ENCODE measurements at places on chromosomes 11 and 22.

DNA sequence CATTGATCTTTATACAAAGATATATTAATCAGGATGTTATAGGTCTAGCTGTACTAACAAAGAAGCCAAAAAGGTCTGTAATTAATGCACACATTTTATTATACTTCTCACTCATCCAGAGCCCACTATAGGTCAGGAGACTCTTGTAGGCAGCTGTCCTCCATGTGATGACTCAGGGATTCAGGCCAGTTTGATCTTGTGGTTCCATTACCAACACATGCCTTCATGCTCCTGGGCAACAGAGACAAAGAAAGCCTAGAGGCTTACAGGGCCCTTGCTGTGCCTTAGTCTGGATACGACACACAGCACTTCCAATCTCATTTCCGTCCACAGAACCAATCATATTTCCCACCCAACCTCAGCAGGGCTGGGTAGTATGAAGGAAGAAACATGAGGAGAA, 150.3 kb upstream of the NCAM1 start:
- no peak for DNase-seq

- no peak for DNase-seq
Observed at GRCh38 chr11:30147293-30147692, 83.5 kb upstream of the FSHB start.

DNA sequence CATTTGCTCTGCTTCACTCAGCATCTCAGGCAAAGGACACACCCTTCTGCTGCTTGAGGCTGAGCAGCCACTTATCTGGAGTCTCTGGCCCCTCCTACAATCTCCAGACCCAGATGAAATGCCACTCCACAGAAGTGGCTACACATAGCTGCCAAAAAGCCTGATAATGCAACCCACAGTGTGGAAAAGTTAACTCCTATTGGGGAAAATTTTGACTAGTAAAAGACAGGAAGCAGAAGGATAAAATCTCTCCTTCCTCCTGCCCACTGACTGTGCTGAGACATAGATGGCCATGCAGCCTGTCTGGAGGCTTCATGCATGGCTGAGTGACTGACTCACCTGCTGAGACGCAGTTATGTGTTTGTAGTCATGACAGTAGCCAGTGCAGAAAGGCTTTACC, 92.3 kb upstream of the TEAD1 start:
- no peak for DNase-seq

GRCh38 chr22:23100124-23100801, 29.9 kb downstream of the GNAZ start:
- DNase-seq = no peak

DNA sequence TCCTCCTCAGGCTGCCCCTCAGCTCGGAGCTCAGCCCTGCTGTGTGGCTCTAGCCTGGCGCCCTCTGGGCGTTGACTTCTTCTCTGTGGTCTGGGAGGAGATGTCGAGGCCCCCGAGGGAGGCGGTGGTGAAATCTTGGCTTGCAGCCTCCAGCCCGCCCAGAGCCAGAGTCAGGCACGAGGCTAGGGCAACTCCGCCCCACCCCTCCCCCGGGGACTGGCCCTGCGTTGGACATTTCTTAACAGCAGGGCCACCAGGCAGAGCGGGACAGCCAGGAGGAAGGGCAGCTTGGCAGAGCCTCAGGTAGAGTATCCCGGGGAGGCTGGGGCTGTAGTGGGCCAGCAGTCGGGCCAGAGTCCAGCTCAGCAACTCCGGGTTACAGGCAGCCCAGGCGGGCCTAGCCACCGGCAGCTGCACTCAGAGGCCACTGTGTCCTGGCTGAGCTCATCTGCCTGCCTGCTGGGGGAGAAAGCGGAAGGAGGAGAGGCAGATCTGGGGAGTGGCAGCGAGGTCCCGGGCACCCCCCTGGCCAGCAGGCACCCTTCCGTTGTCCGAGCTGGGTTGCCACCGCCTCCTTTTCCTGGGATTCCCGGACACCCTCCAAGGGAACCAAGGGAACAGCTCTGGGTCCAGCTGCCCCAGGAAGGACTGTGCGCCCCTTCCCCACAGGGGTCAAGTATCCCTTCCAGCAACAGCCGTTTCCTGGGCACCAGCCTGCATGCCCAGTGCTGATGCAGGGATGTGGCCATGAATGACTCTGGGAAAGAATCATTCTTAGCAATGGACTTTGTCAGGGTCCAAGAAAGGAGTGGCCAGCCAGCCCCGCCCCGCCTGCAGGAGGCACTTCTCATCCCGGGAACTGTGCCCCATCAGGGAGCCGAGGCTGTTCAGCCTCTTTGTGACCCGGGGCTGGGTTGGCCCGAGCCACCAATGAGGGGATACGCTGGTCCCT, at the start of gene ALDH3B1:
TSS of gene ALDH3B1 (plus strand) at position 238 of the 952 bp plus-strand sequence. CDS start 4,971 bp downstream, outside the sequence.
- no peak for DNase-seq

GRCh38 chr11:60765355-60765754, 8.7 kb downstream of the MS4A15 start:
- DNase-seq = no peak

- no peak for DNase-seq
Observed at GRCh38 chr11:134242376-134242775, 10.8 kb downstream of the THYN1 start.

DNA sequence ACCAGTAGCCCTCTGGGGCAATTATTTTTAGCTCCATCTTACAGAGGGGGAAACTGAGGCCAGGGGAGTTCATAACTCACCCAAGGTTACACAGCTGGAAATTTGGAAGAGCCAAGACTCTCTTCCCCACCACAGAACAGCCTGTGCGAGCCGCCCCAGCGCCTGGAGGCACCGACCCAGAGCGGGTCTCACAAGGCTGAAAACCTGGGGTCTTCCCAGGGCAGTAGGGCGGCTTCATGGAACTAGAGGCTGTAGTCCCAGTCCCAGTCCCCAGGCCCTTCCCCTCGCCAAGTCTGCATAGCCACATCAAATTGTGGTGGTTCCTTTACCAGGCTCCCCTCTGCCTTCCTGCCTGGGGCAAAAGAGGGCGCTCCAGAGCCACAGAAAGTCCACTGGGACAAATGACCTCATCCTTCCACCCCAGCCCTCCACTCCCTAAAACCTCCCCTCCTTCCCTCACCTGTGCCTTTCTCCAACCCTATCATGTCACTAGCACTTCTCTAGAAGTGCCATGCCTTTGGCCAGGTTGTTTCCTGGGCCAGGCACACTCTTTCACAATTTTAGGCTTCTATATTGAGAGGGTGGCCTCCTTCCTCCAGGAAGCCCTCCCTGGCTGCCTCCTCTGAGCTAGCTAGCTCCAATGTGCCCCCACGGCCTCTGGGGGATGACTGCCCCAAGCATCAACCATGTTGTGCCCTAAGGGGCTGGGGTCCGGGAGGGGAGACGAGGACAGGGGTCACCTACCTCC, 15.2 kb upstream of the CDC42EP1 start:
- DNase-seq = peak; percentile 64

DNA sequence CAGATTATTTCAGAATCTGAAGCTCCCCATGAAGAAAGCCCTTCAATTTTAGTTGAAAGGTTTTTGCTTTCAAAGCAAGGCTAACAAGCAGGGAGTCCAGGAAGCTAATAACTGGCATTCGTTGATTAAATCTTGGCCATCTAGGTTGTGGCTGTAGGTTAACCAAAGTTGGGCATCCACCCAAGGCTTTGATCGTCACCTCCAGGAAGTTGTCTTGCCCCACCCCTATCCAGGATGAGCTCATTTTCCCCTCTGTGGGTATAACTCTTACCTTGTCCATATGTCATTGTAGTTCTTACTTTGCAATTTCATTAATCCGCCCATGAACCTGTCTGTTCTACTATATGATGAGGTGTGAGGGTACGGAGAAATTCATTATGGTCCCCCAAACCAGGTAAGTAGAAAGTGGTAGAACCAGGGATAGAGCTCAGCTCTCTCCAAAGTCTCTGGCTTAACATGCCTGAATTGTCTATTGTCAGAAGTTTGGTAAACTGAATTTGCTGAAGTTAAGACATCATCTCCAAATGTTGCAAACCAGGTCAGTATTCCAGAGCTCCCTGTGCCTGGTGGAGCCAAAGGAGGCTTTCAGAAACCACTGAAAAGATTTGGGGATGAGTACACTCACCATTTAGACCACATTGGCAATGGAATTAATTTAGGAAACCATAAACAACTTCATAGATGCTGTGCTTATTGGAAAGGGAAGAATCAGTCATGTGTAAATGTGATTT, 97.1 kb downstream of the CD44 start:
- no peak for DNase-seq

- no peak for DNase-seq
Observed at GRCh38 chr11:130246738-130247137, 68.0 kb downstream of the ZBTB44 start.

- DNase-seq = no peak
Observed at GRCh38 chr11:2709429-2709828, 9.6 kb upstream of the KCNQ1OT1 start.
